Transverse colon (tissue), 4 donors: ENCODE measurements at places on chromosomes 7 and 10.
A peak's percentile ranks its signal among the peaks of the same experiment; 100 is the strongest.

- peak; percentile 44 for DNase-seq
Measured at GRCh38 chr10:72276421-72277339, 3.0 kb downstream of the DDIT4 start.

- DNase-seq = no peak
Measured at GRCh38 chr10:49161411-49161997, 26.7 kb downstream of the TMEM273 start.

GRCh38 chr10:78004215-78005026, 24.9 kb downstream of the POLR3A start:
- no peak for DNase-seq

- DNase-seq = no peak
Measured at GRCh38 chr10:17423632-17424186, 30.7 kb downstream of the ST8SIA6 start.

DNA sequence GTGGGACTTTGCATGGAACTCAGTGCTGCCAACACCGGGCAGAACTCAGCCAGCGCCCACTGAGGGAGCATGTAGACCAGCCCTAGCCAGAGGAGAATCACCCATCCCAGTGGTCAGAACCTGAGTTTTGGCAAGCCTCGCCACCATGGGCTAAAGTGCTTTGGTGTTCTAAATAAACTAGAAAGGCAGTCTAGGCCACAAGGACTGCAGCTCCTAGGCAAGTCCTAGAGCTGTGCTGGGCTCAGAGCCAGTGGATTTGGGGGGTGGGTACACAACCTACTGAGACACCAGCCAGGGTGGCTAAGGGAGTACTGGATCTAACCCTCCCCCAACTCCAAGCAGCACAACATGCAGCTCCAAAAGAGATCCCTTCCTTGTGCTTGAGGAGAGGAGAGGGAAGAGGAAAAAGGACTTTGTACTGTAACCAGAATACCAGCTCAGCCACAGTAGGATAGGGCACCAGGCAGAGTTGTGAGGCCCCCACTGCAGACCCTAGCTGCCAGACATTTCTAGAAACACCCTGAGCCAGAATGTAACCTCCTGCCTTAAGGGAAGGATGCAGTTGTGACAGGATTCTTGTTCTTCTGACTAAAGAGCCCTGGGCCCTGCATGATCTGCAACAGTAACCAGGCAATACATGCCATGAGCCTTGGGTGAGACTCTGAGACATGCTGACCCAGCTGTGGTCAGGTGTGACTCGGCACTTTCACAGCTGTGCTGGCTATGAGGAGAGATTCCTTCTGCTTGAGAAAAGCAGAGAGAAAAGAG, 24.4 kb downstream of the GSDME start:
- DNase-seq = no peak

- no peak for DNase-seq
Measured at GRCh38 chr10:10788761-10789160, 228.9 kb upstream of the CELF2 start.

DNA sequence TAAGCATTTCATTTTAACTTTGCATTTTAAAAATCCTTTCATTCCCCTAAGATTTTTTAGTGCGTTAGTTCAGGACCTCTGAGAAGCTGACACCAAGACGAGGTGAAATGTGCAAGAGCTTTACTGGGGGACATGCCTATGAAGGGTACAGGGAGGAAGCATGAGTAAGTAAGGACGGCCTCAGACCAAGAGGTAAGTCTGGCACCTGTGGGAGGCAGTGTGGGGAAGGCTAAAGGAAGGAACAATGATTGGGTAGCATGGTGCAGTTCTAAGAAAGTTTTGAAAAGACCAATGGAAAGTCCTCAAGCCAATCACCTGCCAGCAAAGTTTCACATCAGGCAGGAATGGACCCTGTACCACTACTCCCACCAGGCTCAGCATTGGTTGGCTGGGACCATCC, 369.2 kb downstream of the GFRA1 start:
- DNase-seq = no peak

- DNase-seq = no peak
Measured at GRCh38 chr10:124678557-124679240, 65.5 kb downstream of the FAM53B start.

- DNase-seq = no peak
Measured at GRCh38 chr7:9890092-9890491, 1083.6 kb upstream of the PHF14 start.

DNA sequence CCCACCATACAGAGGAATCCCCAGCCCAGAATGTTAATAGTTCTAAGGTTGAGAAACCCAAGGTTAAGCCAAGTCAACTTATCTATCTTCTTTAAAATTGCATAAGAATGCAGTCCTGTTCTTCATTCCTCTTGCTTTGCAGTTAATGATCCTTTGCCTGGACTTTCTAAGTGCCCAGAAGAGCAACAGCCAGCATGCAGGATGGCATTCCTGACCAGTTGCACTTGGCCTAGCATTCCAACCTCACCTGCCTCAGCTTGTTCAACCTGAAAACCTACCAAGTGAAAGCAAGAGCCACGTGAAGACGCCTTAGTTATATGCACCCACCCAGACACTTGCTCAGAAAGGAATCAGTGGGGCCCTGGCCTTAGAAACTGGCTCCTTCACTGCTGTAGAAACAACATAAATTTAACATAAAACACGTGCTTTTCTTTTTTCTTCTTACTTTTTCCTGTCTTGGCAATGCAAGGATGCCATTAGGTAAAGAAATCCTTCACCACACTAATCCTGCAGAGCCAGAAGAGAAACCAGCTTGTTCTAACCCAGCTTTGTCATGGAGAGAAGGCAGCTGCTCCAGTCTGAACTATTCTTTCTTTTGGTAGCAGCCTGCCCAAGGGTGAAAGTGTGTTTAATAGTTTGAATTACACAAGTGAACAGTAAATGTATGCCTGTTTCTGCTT, 25.0 kb downstream of the EGFR start:
- DNase-seq = no peak

DNA sequence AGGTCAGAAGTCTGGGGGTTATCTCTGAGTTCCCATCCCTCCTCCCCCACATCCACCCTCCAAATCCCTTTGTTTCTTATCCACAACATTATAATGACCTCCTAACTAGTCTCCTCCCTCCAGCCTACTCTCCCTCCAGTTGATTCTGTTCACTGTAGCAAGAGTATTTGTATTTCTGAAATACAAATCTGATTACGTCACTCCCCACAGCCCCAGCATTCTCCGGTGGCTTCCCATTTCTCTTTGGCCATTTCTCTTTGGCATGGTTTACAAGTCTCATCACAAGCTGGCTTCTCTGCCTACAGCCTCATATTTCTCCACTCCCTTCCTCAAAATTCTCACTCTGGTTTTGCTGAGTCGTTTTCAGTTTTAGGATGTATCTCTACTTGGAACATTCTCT, 24.6 kb upstream of the MRPS33 start:
- DNase-seq = no peak

- DNase-seq = no peak
Measured at GRCh38 chr7:43647339-43647672, 64.4 kb downstream of the STK17A start.

GRCh38 chr7:47846138-47846836, 102.0 kb downstream of the PKD1L1 start:
- no peak for DNase-seq

DNA sequence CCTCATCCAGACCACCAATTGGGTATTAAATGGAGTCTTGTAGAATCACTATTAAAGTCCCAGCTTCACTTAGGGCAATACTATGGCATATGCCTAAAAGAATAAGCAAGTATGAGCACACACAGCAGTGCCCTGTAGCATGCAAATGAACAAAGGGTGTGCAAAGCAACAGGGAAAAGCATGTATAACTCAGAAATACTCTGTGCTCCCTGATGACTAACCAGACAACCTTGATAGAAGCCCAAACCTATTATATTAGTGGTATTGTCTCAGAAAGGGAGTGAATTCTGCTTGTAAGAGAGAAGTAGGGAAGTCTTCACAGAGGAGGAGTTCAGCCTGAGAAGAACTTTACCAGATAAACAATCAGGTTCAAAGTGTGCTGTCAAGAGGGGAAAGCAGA, 131.2 kb downstream of the DGKI start:
- DNase-seq = no peak

GRCh38 chr10:112983444-112984056, 33.5 kb downstream of the TCF7L2 start:
- DNase-seq = no peak

DNA sequence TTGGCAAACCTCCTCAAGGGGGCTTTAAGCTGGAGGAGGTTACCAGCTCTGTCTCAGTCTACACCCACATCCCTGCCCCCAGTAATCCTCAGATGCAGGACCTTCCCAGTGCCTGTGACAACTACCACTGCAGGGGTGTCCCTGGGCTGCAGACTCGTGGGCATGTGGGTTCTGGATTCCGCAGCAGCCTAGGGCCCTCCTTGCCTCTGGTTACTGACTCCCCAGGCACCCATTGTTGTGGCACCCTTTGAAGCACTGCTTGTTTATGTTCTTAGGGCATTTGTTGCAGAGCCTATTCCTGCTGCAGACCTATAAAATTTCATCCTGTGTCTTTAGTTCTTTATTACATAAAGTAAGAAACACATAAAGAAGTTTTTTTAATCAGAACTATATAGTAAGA, 51.1 kb upstream of the GJD4 start:
- no peak for DNase-seq

DNA sequence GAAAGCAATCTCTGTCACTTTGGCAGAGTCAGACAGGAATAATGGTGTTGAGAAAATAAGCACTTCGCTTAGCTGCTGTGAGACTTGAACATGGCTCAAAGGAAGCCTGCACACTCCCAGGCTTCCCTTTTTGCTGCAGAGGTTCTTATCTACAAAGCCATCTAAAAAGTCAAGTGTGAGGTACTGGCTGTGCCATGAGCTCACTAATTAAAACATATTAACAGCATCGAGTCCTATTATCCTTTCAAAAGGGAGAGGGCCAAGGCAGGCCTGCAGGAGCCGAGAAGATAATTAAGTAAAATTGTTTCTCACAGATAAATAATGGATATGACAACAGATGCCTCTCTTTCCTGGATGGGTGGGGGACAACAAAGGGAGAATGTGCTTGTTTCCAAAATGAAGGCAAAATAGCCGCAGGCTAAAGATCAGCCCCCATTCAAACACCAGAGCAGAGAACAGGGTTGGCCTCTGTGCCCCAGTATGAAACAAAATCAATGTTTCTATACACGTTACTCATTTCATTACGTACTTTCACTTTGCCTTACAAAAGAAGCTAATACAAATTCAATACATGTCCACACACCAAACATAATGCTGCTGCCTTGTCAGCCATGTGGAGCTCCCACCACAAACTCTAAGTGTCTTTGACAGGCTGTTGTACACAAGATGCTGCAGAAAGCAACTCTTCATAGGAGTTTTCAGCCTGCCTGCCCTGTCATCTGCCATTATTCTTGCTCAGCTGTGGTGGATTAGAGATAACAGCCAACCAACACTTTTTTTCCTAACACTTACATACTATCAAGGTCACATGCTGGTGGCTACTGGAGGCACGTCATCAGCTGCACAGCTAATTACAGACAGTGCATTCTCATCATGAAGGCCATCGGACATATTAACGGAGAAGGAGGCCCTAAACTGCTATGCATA, 55.3 kb downstream of the ELAPOR2 start:
- DNase-seq = no peak

GRCh38 chr7:41847151-41847550, 144.3 kb upstream of the INHBA start:
- no peak for DNase-seq

GRCh38 chr7:55006499-55006898, 12.3 kb upstream of the EGFR start:
- no peak for DNase-seq

DNA sequence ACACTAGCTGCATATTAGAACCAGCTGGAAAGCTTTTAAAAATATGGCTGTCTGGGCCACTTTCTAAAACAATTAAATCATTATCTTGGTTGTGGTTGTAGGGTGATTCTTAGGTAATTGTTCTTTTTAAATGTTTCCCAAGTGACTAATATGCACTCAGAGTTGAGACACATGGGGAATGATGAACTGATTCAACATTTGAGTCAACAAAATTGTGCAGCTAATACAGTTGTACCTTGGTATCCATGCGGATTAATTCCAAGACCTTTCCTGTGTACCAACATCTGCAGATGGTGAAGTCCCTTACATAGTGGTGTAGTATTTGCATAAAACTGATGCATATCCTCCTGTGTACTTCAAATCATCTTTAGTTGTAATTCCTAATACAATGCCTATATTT, 242.2 kb downstream of the ATRNL1 start:
- DNase-seq = no peak

- no peak for DNase-seq
Measured at GRCh38 chr7:142873281-142873784, 12.2 kb downstream of the TRPV6 start.

DNA sequence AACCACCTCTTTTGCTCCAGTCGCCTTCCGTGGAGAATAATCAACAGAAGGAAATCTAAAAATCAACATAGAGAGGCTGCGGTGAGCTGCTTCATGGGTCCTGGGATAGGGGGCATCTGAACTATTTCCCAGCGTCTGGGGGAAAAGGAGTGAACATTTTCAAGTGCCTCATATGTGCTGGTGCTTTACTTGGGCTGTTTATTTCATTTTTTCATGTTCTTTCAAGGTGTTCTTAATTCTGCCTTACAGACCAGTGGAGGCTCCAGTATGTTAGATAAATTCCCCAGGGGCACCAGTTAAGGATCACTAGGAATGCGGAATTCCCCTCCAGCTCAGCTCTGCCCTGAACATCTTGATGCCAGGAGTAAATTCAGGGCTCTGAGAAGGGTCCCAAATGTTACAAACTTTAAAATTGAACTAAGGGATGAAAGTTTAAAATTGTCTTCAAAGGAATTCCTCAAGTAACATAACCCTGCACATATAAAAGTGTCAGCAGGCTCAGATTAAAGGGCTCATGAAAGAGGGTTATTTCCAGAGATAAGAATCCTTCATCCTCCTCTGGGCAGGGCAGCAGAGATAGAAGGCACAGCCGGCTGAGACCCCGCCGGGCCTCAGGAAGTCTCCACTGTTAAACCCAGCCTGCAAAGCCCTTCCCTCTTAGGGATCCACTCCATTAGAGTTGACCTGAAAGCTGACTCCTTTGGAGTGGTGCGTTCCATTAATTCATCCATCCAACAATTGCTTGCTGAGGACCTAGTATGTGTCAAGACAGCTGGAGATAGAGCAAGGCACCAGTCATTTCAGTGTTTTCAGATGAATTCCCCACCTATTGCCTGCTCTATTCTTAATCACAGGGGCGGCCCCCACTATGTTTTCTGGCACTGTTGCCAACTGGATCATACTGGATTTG, 345.8 kb downstream of the KCNMA1 start:
- DNase-seq = no peak

DNA sequence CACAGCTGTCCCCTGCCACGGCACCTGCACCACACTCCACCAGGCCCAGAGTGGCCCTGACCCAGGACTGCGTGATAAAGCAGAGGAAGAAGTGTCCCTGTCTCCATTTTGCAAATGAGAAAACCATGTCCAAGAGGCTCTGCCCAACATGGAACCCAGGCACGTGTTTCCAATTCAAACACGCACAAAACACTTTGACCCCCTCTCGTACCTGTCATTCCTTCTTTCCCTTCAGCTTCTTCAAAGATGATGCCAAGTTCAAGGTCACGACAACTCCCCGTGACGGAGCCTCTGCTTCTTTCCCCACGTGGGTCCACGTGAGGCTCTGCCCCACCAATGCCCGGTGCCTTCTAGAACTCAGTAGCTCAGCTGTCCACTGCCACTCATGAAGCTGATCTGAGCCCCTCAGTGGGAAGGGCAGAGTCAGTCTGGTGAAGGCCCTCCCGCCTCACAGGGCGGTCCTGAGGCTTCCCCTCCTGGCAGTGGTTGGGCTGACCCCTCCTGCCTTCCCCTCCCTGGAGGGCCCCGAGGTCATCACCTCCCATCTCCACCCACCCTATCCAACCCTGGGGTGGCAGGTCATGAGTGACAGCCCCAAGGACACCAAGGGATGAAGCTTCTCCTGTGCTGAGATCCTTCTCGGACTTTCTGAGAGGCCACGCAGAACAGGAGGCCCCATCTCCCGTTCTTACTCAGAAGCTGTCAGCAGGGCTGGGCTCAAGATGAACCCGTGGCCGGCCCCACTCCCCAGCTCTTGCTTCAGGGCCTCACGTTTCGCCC, 19.0 kb downstream of the CALML5 start:
- no peak for DNase-seq
